ENCODE measurements at places on chromosomes 2 and 18.

GRCh38 chr2:238241970-238242369 is 2.1 kb upstream of the HES6 start:
- DNase-seq, result no peak

GRCh38 chr2:167534443-167534842 is 646.2 kb downstream of the XIRP2 start:
- DNase-seq, result no peak

DNA sequence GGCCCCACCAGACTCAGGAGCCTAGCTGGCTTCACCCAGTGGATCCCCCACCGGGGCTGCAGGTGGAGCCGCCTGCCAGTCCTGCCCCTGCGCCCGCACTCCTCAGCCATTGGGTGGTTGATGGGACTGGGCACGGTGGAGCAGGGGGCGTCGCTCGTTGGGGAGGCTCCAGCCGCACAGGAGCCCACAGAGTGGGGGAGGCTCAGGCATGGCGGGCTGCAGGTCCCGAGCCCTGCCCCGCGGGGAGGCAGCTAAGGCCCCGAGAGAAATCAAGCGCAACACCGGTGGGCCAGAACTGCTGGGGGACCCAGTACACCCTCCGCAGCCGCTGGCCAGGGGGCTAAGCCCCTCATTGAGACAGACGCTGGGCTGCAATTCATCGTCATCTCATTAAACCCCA is 184.0 kb downstream of the SNTG2 start:
- no peak for DNase-seq

DNA sequence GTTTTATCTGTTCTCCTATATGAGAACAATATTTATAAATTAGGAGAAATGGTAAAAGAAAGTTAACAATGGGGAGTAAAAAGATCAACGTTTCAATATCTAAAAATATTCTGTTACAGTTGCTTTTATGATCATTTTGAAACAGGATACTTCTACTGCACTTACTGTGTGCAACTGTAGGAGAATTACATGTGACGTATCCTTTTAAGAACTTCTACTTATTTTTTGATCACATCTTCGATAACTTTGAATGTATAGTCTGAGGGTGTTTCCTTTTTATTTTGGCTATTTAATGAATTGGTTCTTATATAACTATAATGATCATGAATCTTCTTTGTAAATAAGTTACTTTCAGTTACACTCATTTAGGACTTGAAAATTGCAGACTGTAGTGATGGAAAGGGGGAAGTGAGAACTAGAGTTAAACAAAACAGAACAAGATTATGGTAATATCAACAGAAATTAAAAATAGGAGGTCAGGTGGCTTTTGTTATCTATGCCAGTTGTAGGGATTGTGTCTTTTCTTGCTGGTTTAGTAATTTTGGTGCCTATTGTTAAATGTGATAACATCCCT is 109.9 kb downstream of the MSTN start:
- no peak for DNase-seq

DNA sequence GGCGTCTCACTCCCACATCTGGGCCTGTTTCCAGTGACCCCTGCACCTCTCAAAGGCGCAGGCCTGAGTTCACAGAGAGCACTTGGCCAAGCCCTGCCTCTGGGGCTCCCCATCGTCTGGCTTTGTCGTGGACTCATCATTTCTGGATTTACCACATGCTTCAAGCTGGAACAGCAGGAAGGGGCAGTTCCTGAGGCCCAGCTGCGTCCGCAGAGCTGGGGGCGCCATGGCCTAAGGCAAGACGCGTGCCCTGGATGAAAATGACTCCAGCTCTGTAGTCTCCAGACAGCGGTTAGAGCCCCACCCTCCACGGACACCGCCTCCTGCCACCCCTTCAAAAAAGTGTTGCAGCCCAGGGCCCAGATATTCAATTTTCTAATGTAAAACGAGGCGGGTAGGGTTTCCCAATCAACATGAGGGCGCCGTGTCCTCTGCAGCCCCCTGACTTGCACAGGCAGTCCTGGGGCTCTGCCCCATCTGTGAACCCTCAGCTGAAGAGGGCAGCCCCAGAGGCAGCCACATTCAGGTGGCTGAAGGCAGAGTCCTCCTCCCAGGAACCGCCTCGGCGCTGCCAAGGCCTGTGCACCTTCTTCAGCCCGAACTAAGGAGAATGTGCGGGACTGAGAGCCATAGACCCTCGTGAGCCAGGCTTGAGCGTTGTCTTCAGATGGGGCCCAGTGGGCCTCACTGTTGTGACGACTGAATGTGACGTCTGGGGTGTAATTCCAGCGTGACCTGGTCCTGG is 85.5 kb downstream of the NFATC1 start:
- no peak for DNase-seq

DNA sequence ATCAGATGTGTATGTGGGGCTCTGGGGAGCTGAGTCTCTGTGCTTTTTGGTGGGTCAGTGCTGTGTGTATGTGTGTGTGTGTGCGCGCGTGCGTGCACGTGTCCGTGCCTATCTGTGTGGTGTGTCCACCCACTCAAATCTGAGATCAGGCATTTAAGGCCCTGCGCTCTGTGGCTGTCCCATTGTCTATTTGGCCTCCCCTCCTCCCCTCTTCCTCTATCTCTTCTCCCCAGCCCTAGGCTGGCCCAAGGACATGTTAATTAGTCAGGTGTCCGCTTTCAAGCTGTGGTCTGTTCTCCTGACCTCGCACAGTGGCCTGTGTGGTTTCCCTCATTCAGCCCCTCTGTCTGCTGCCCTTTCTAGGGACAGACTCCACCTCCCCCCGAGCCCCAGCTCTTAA is 136.4 kb downstream of the DYSF start:
- no peak for DNase-seq

Data from amygdala (tissue), 56 donors.